ENCODE measurements at places on chromosomes 16 and 17. TPM values are rescaled to one million over a fixed set of nuclear protein-coding genes. Genes with fewer than 3 reads are reported as not detected.

GRCh38 chr17:55436224-55437158, 14.9 kb upstream of the MMD start:
- H3K27me3 ChIP-seq = peaks cover 10% of the 10 kb centered on the region
- H3K27ac ChIP-seq = no peak overlapping the region
- DNase-seq = no peak
- H3K4me3 ChIP-seq = no peak overlapping the region
- peaks cover 50% of the 10 kb centered on the region for H3K4me1 ChIP-seq
- H3K36me3 ChIP-seq = no peaks in the 10 kb centered on the region

GRCh38 chr17:43398724-43399595, at the start of gene ARL4D:
Gene ARL4D (plus strand): TSS chr17:43398993. CDS start chr17:43399733, 740 bp downstream.
- peaks cover 37% of the 10 kb centered on the region for H3K36me3 ChIP-seq
- H3K4me3 ChIP-seq = peak within 1 kb of the TSS; percentile 94
- H3K27me3 ChIP-seq = peaks cover 16% of the 10 kb centered on the region
- peak within 1 kb of the TSS; percentile 99 for H3K27ac ChIP-seq
- peaks cover 52% of the 10 kb centered on the region for H3K4me1 ChIP-seq
- peak; percentile 40 for DNase-seq

- peaks cover 28% of the 10 kb centered on the region for H3K27me3 ChIP-seq
- peaks cover 22% of the 10 kb centered on the region for H3K4me1 ChIP-seq
- peak; percentile 87 for DNase-seq
These were observed 34.1 kb upstream of the SLC38A10 start for GRCh38 chr17:81328978-81329926.

DNA sequence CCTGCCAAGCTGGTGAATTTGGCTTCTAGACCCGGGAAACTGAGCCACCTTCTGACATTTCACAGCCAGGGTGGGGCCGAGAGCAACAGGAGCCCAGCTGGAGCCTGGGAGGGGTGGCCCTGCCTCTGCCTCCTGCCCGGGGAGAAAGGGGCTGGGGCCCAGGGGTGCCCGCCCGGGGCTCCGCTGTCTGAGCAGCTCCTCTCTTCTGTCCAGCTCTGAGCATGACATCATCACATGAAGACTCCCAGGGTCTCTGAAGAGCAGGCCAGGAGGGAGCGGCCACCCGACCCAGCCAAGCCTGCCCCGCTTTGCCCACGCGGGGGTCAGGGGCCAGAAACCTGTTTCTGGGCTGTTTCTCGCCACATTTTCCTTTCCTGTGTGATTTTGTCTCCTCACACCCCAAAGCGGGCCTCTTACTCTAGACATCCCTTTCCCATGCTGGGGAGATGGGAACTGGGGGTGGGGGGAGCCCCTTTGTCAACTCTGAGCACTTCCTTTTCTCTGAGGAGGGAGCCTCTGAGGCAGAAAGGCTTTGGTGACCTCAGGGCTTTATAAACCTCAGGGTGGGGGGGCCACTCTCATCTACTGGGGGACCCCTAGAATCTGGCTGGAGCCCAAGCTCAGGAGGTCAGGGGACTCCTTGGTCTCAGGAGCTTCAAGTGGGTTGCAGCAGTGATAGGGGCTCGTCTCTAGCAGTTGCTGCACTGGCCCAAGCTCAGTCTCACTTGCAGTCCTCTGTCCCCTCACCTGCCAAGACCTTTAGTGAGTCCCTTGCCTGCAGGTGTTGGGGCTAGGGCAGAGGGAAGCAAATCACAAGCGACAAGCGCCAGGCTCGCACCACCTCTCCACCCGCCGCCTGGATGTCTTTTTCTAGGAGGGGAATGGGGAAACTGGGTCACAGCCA, 7.6 kb downstream of the UBALD2 start:
- H3K27me3 ChIP-seq = peaks cover 8% of the 10 kb centered on the region
- 0 out of 2 replicates have a peak, but pooled peaks cover 3% of the 10 kb centered on the region for H3K36me3 ChIP-seq
- peaks cover 35% of the 10 kb centered on the region for H3K4me1 ChIP-seq
- no peak overlapping the region for H3K27ac ChIP-seq
- H3K4me3 ChIP-seq = no peak overlapping the region
- DNase-seq = no peak

NLRC3 gene
- total RNA-seq = not detected

All from HFFc6 (cell line).